ENCODE measurements at places on chromosomes 7 and 10.

- DNase-seq = no peak
Measured at GRCh38 chr7:77536017-77536412, 1.1 kb upstream of the PTPN12 start.

DNA sequence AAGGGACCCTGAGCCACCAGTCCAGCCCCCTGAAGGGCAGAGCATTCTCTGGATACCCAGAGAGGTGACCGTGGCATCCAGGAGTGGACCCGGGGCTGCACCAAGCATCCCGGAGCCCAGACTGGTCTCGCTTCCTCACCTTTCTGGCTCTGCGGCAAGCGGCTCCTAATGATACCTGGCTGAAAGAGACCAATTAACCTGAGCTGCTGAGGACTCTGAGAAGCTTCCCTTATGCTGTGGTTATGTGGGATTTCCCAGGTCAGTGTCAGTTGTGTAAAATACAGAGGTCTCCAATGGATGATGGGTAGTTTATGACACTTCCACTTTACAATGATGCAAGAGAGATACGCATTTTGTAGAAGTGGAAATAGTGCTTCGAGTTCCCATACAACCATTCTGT, 51.5 kb downstream of the PFKFB3 start:
- no peak for DNase-seq

GRCh38 chr7:82595176-82595575, 151.6 kb upstream of the CACNA2D1 start:
- DNase-seq = no peak

GRCh38 chr7:155351120-155351870, 53.6 kb downstream of the INSIG1 start:
- DNase-seq = no peak

- DNase-seq = no peak
Measured at GRCh38 chr7:32075612-32076011, 5.4 kb upstream of the PDE1C start.

DNA sequence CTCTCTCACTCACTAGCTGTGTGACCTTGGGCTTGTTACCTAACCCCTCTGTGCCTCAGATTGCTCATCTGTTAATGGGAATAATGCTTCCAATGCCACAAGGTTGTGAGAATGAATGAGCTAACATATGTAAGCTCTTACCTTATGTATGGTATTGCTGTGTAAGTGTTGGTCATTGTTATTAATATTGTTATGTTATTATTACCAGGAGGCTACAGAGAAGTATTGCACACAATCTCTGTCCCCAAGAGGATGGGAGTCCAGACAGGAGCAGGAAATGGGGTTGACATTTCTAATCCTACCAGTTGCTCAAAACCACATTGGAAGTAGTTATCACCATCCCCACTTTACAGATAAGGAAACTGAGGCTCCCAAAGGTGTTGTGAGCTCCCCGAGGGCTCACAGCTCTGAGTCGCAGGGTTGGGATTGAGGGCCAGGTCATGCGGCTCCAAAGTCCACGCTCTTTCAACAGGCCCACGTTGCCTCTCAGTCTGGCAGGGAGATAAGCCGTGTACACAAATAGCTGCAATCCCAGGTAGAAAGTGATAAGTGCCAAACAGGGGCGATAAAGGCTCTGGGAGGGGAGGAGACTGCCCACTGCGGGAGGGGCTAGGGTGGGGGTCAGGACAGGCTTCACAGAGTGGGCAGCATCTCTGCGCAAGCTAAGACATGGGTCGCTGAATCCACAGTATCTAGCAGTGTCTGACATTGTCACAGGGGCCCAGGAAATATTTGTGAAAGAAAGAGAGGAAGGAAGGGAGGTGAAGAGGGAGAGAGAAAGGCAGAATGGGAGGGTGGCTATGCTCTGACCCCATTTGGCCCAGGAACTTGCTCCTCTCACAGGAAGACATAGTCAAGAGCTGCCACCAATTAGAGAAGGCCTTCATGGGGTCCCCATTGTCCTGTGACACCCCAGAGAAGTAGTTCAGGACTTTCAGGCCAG, 9.6 kb upstream of the ZMIZ1 start:
- no peak for DNase-seq

- DNase-seq = no peak
Measured at GRCh38 chr7:22806752-22807151, 15.9 kb downstream of the TOMM7 start.

DNA sequence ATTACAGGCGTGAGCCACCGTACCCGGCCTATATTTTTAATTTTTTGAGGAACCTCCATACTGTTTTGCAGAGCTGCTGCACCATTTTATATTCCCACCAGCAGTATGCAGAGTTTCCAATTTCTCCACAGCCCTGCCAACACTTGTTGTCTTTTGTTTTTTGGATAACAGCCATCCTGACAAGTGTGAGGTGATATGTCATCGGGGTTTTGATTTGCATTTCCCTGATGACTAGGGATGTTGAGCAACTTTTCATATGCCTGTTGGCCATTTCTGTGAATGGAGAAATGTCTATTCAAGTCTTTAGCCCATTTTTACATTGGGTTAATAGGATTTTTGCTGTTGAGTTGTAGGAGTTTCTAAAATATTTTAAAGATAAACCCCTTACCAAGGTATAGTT, 22.2 kb downstream of the ENTPD7 start:
- DNase-seq = no peak

GRCh38 chr10:94183666-94184264, 179.0 kb downstream of the NOC3L start:
- peak; percentile 0 for DNase-seq

GRCh38 chr10:12869427-12869826, 132.1 kb downstream of the CCDC3 start:
- DNase-seq = no peak

DNA sequence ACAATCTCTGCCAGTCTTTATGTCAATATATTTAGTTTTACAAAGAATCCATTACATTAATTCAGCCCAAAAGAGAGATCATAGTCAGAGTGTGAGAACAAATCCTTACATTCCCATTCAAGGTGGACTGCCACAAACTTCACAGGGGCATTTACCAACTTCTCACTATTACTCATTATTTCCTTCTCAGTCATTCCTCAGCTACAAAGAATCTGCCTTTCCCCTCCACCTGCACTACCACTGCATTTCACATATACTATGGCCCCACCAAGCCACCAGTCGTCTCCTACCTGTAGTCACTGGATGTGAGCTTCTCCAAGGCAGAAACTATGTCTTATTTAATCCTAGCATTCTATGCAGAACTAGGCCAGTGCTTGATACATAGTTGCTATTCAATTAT, 94.3 kb downstream of the USP6NL start:
- peak; percentile 15 for DNase-seq

DNA sequence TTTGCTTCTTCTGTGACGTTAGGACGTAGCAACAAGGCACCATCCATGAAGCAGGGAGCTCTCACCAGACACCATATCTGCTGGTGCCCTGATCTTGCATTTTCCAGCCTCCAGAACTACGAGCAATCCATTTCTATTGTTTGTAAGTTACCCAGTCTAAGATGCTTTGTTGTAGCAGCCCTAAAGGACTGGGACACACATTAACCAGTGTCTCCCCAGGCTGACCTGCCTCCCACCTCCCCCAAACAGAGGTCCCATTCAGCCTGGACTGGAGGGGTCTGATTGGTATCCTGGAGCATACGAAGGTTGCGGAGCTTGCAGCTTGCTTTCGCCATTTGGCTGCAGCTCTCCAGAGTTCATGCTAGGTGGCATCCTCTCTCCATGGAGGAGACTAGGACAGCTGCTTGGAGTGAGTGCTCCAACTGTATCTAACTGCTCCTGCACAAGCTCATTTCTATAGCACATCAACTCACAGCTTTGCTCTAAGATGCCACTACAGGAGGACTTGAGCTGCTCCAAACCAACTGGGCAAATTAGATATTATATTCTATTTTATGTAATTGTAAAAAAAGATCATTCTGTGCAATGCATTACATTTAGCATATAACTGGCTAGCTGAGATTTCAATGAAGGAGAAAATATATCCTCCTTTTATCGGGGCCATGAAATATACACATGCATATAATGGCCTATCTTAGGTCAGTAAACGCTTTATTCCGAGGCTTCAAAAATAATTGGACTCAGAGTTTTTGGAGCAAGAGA, 8.0 kb upstream of the GRK5 start:
- peak; percentile 42 for DNase-seq

GRCh38 chr10:31578951-31579350, 259.9 kb downstream of the ZEB1 start:
- no peak for DNase-seq

DNA sequence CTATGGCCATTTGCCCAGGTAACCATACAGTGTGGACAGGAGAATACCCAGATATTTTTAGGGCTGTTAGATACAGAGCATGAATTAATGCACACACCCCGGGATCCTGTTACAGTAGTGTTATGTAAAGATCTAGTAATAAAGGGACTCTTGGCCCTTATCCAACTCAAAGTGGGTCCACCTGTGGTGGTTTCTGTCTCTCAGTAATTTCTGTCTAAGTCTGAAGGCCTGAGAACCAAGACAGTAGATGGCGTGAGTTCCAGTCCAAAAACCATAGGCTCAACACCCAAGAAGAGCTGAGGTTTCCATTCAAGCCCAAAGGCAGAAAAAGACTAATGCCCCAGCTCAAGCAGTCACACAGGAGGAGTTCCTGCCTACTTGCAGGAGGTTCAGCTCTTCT, 277.7 kb downstream of the ZEB1 start:
- no peak for DNase-seq

DNA sequence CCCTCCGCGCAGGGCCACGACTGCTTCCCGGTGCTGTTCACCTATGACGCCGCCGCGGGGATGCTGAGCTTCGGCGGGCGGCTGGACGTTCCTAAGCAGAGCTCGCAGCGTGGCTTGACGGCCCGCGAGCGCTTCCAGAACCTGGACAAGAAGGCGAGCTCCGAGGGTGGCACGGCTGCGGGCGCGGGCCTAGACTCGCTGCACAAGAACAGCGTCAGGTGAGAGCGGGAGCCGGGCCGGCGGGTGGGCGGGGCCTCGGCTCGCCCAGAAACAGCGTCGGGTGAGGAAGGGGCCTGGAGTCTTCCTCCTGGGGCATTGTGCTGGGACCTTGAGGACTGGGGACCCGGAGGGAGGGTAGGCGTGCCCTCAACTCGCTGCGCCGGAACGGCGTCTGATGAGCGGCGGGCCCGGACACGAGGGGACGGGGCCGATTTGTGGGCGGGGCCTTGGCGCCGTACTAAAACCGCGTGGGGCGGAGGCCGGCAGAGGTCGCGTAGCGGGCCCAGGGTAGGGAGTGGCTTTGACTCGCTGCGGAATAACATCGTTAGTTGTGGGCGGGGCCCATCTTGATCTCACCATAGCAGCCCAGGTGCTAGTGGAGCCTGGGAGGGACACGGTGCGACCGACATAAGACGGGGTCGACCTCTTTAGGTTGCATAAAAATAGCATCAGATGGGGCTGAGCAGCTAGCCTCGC, 15.6 kb downstream of the PDAP1 start:
- DNase-seq = peak; percentile 69

GRCh38 chr7:28685242-28685643, 272.9 kb downstream of the TRIL start:
- no peak for DNase-seq

- DNase-seq = no peak
Measured at GRCh38 chr7:136956232-136956631, 87.8 kb downstream of the CHRM2 start.

- no peak for DNase-seq
Measured at GRCh38 chr7:22457471-22457870, 42.5 kb downstream of the STEAP1B start.

DNA sequence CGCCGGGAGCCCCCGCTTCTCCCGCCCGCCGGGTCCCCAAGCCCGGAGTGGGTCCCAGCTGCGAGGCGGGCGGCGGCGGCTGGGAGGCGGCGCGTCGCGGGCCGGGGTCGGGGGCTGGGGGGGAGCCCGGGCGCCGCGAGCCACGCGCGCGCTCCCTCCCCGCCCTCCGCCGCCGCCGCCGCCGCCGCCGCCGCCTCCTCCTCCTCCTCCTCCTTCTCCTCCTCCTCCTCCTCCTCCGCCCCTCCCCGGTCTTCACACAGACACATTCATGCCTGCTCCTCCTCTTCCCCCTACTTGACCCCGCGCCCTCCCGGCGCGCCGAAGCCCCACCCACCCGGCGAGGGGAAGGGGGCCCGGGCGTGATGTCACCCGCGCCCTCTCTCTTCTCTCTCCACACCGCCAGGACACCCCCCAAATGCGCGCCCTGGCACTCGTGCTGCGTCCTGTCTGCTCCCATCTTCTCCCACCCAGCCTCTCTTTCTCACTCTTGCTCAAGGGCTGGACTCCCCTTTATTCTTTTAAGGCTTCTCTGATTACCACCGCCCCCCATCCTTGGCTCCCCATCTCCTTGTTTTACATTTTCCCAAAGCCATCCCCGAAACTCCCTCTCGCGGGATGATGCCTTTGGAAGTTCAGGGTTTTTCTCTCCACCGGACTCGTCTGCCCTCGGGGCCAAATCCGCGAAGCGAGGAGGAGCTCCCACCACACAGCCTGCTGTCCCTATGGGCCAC, 967 bp upstream of the GLI3 start:
- DNase-seq = no peak

GRCh38 chr10:93790439-93790838, 32.7 kb downstream of the LGI1 start:
- DNase-seq = no peak

DNA sequence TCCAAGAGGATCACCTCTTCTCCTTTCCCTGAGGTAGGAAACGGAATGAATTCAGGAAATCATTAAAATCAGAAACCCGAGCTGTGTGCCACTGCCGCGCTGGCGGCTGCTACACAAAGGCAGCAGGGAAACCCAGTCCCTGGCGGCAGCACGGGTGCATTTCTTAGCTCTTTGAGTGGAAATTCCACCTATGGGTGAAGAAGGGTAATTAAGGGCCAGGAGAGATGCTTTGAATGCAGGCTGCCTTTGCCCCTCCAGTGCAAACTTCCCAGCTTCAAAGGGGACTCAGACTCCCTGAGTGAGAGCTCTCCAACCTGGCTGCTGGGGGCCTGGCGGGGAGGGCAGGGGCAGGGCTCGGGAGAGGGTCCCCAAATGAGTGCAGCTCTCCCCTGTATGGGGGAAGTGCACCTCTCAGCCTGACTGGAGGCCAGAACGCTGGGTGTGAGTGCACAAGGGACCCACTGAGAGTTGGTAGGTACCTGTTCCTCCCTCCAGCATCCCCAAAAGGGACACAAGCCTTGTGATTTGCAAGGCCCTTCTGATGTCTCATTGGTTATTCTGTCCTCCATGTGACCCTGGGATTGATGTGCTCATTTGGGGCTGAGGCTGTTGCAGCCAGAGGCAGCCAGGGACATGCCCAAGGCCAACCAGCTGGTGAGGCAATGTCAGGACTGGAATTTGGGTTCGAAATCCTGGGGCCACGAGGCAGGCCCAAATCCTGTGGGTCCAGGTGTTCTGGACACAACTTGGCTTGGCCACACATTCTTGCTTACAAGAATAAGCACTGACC, 16.3 kb upstream of the ZMIZ1 start:
- no peak for DNase-seq
